Thymus (tissue), 14 donors: ENCODE measurements at places on chromosomes 16 and 17. TPM values are rescaled to one million over a fixed set of nuclear protein-coding genes. Genes with fewer than 3 reads are reported as not detected.

The SERPINF2 gene
- total RNA-seq: 4.3 TPM

The SCARF1 gene
- total RNA-seq: 4.2 TPM

The C17orf100 gene
- total RNA-seq: 0.90 TPM

The KRT31 gene
- 1.9 TPM for total RNA-seq

The ASGR1 gene
- 0.90 TPM for total RNA-seq

The ELP5 gene
- total RNA-seq: 50.7 TPM

The OGFOD3 gene
- total RNA-seq: 11.2 TPM

DNA sequence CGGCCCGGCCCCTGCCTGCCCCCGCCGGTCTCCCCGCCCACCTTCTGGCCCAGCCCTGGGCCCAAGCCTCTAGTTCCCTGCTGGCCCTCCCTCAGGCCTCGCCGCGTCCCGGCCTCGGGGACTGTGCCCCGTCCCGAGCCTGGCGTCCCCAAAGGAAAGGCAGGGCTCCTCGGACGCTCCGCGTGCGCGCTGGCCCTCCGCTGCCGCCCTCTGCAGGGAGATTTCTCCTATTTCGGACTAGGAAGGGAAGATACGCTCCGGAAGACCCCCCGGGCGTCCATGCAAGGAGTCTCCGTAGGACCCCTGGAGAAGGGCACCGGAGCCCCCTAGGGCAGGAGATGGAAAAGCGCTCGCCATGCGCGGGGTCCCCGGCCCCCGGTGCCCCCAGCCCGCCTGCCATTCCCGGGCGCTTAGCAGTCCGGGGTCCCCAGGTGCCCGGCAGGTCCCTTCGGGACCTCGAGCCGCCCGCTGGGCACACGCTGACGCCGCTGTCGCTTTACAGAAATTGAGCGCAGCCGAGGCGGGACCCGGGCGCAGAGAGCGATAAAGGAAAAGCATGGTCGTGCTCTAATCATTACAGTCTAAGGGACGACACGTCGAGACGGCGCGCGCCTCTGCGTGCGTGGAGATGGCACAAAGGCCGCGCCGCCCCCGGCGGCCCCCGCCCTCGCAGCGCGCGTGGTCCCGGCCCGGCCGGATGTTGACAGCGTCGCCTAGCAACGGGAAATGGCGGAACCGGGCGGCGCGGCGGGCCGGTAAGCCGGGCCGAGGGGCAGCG, at the start of gene CCDC40:
Gene CCDC40 (plus strand): TSS at position 706 of the 778 bp plus-strand sequence. CDS start 21 bp downstream, at position 727.
- H3K36me3 ChIP-seq: no peaks in the 10 kb centered on the region
- H3K27ac ChIP-seq: peak within 1 kb of the TSS; percentile 53
- peak within 1 kb of the TSS; percentile 52 for H3K4me3 ChIP-seq
- DNase-seq: peak; percentile 57

DNA sequence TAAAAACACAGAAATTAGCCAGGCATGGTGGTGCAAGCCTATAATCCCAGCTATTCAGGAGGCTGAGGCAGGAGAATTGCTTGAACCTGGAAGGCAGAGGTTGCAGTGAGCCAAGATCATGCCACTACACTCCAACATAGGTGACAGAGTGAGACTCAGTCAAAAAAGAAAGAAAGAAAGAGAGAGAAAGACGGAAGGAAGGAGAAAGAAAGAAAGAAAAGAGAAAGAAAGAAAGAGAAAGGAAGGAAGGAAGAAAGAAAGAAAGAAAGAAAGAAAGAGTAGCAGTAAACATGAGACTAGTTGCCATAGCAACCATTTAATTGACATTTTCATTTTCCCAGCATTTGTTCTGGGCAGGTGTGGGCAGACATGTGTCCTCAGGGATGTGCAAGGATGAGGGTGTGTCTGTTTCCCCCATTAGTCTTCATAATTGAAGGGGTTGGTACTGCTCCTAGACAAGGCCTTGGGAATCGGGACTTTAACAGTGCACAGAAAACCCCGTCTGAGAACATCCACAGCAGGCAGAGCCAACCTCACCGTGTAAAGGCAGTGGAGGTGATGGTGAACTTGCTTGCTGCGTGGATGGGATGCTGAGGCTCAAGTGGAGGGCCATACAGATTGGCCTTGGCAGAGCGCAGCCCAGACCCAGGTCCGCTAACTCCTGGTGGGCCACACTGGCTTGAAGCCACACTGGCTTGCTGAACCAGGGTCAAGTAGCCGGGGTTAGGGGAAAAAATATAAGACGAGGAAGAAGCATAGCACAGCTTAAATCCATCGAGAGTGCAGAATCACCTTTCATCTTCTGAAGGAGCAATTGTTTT, 35.2 kb upstream of the KIFC3 start:
- no peak overlapping the region for H3K4me3 ChIP-seq
- no peak overlapping the region for H3K27ac ChIP-seq

DNA sequence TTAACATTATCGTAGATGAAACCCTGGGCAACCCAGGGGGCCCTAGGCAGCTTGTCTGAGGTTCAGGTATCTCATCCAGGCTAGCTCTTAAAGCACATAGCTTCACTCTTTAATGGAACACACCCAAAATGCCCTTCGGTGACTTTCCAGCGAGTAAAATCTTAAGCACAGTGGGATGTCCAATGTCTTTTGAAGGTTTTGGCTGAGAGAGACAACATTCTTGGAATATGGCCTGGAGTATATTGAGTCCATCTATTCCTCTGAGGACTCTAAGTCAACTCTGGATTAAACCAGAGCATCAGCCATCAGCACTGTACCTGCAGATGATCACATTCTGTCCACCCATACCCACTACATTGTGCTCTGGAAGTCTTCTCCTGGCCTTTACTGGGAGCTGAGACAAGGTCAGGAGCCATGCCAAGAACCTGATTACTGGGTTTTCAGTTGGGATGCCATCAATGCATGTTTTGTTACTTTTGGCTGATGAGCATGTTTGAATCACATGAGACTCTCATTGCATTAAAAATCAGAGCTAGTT, 63.4 kb upstream of the CDH11 start:
- no peaks in the 10 kb centered on the region for H3K27me3 ChIP-seq
- no peaks in the 10 kb centered on the region for H3K36me3 ChIP-seq
- no peak overlapping the region for H3K27ac ChIP-seq
- H3K4me3 ChIP-seq: no peak overlapping the region
- H3K4me1 ChIP-seq: no peaks in the 10 kb centered on the region

DNA sequence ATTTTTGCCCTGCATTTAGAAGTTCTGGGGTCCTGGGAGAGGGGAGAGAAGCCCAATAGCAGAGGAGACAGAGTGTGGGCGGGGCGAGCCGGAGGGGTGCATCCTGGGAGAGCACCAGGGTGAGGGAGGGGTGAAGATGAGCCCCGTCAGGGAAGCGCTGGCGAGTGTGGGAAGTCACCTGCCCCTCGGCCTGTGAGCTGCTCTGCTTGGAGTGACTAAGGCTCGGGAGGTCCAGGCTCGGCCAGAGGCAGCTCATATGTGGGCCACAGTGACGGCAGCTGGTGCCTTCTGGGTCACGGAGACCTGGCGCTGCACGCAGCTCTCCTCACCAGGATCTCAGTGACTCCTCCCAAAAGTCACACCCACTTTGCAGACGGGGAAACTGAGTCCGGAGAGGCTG, 1.1 kb downstream of the ZG16B start:
- no peaks in the 10 kb centered on the region for H3K36me3 ChIP-seq
- H3K27ac ChIP-seq: no peak overlapping the region
- no peaks in the 10 kb centered on the region for H3K27me3 ChIP-seq
- H3K4me3 ChIP-seq: no peak overlapping the region
- no peaks in the 10 kb centered on the region for H3K4me1 ChIP-seq
- no peak for DNase-seq

GRCh38 chr17:35586569-35587073, 501 bp upstream of the AP2B1 start:
- peak overlapping the region; percentile 88 for H3K4me3 ChIP-seq
- H3K27ac ChIP-seq: peak overlapping the region; percentile 96
- no peaks in the 10 kb centered on the region for H3K36me3 ChIP-seq
- H3K4me1 ChIP-seq: peaks cover 9% of the 10 kb centered on the region
- no peaks in the 10 kb centered on the region for H3K27me3 ChIP-seq

DNA sequence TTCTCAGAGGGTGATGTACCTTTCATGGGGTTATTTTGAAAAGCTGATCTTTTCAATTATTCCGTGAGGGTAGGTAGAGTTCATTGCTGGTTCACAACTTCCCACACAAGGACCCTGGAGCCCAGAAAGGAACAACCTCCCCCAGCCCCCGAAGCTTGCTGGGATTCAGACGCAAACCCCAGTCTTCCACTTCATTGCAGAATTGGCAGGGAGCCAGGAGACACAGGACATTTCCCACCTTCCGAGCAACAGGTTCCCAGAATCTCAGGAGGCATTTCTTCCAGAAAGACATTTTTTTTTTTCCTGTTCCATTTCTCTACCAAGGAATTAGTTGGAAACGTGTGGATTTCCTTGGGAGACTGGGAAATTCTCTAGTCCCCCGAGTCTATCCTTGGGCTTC, 106.1 kb downstream of the GP2 start:
- no peaks in the 10 kb centered on the region for H3K36me3 ChIP-seq
- DNase-seq: no peak
- no peaks in the 10 kb centered on the region for H3K4me1 ChIP-seq
- no peak overlapping the region for H3K27ac ChIP-seq
- H3K27me3 ChIP-seq: no peaks in the 10 kb centered on the region
- no peak overlapping the region for H3K4me3 ChIP-seq

- no peaks in the 10 kb centered on the region for H3K27me3 ChIP-seq
- H3K4me3 ChIP-seq: no peak overlapping the region
- H3K4me1 ChIP-seq: peaks cover 43% of the 10 kb centered on the region
- H3K27ac ChIP-seq: no peak overlapping the region
- no peaks in the 10 kb centered on the region for H3K36me3 ChIP-seq
Measured at GRCh38 chr17:72724267-72724666, 368.2 kb downstream of the SLC39A11 start.

DNA sequence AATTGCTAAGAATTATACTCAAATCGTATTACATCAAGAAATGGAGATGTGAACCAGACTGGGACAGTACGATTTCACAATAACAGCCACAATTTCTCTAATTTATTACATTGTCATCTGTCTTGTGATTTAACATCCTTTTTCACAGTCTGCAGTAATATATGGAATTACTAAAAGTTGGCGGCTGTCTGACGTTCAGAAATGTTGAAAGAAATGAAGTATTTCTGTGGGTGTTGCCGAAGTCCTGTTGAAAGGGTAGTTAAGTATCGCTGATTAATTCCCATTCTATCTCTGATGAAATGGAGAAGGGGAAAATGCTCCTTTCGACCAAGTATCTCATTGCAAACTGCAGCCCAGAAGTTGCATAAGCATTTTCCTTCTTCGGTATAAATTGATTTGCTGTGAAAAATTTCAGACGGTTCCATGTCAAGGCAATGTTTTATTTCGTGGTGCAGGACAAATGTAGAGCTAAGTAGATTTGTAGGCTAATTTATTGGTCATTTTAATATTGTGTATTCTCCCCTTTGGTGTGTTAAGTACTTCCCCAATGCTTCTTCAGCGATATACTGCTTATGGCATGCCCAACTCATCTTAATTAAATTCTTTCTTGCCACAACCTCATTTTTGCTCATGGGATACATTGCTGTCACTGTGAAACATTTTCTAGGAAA, 775.2 kb upstream of the RBFOX1 start:
- no peaks in the 10 kb centered on the region for H3K27me3 ChIP-seq
- no peak overlapping the region for H3K27ac ChIP-seq
- DNase-seq: no peak
- no peak overlapping the region for H3K4me3 ChIP-seq
- H3K4me1 ChIP-seq: no peaks in the 10 kb centered on the region

DNA sequence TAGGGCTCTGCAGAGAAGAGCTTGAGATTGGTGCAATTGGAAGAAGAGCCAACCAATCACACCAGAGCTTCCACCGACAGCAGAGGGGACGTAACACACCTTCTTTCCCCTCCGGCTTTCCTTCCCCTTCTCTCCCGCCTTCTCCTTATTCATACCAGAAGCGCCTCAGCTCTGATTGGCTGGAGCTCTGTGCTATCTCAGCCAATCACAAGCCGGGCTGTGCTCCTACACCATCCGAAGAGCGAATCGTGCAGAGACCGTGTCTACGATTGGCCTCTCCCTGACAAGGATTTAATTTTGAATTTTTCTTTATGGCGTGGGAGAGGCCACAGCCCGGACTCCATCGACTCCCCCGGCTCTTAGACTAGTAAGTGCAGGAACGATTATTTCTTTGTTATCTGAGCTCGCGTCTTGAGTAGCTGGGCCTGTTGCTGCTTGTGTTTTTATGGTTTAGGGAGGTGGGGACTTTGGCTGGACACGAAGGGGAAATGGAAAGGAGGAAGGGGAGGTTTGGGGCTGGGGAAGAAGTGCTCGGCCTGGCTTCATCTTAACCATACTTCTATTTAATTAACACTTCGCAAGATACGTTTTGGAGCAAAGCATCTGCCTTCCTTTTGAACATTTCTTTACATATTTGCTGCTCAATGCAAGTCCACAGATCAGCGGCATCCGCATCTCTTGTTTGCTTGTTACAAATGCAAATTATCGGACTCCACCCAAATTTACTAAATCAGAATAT, at the start of gene PRR11:
Gene PRR11 (plus strand): TSS at position 308 of the 739 bp plus-strand sequence. CDS start 14,007 bp downstream, outside the sequence.
- H3K27ac ChIP-seq: peak within 1 kb of the TSS; percentile 87
- peak; percentile 98 for DNase-seq
- H3K4me3 ChIP-seq: peak within 1 kb of the TSS; percentile 78
- H3K4me1 ChIP-seq: peaks cover 33% of the 10 kb centered on the region

GRCh38 chr16:3065069-3065741, at the start of gene IL32:
TSS of gene IL32 (plus strand) at chr16:3065640. CDS start at chr16:3065812, 172 bp downstream.
- H3K4me1 ChIP-seq: peaks cover 27% of the 10 kb centered on the region
- peak within 1 kb of the TSS; percentile 51 for H3K27ac ChIP-seq
- peaks cover 19% of the 10 kb centered on the region for H3K36me3 ChIP-seq
- no peaks in the 10 kb centered on the region for H3K27me3 ChIP-seq
- DNase-seq: no peak
- H3K4me3 ChIP-seq: peak within 1 kb of the TSS; percentile 50
